GM10248 (cell line): ENCODE measurements at places on chromosomes 7 and 10.

DNA sequence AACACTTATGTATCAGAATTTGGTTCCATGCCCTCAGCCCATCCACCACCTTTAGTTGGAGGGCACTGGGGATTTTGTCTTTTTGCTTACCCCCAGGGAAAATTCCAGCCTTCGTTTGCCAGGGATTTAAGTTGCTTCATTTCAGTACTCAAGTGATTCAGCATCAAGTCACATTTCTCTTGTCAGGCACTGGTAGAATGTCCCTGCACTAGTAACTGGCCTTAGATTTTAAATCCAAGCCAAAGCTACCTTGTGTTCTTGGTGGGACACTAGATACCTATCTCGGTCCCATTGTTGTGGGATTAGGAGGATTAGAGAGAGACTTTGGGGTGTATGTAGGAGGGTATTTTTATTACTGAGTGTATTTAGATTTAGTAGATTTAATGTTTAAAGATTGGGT lies 613.1 kb downstream of the SUGCT start:
- DNase-seq: no peak

DNA sequence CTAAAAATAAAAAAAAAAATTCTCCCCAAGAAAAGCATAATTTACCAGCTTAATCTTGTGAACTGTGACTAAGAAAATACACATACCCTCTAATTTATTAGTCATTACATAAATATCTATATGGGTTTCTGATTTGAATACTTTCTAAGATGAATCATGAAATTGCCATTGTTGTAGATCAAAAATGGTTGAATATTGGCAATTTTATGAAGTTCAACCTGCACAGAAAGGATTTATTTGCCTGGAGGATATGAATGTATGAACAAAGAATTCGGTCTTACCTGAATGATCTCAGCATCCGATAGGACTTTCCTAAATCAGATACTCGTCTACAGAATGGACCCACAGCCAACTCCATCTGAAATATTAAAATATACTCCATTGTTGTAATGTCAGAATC lies 61.5 kb downstream of the HBP1 start:
- DNase-seq: no peak

DNA sequence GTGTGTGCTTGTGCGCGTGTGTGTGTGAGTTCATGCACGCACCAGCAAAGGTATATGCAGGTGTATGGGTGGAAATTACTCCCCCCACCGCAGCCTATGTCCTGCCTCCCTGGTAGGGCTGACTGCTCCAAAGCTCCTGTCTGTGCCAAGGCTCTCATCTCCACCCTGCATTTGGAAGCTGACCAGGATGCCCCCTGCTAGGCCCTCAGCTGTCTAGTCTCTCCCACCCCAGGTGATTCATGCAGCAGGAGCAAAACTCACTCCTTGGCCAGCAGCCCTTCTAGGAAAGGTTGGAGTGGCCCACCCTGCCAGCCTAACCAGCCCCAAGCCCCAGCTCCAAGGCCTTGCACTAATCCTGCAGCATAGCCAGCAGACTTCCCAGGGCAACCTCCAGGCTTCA lies 148.4 kb downstream of the GRID1 start:
- no peak for DNase-seq

GRCh38 chr7:73779517-73779916 lies 9.4 kb upstream of the CLDN3 start:
- no peak for DNase-seq

DNA sequence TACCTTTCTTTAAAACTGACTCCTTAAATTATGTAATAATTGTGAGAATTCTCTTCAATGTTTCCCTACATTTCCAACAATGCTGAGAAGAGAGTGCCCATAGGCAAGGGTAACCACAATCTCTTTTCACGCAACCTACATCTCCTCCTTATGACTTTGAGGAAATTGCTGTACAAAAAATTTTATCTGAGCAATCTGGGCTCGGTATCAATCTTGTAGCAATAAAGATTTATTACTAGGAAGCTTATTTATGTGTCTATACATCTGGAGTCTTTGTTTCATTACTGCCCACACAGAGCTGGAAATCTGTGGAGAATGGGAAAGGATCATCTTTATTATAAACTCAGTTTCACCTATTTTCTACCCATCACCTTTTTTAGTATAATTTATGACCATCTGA lies 913.8 kb upstream of the SORCS1 start:
- DNase-seq: no peak

GRCh38 chr7:36734731-36735130 lies 10.4 kb upstream of the AOAH start:
- DNase-seq: no peak

DNA sequence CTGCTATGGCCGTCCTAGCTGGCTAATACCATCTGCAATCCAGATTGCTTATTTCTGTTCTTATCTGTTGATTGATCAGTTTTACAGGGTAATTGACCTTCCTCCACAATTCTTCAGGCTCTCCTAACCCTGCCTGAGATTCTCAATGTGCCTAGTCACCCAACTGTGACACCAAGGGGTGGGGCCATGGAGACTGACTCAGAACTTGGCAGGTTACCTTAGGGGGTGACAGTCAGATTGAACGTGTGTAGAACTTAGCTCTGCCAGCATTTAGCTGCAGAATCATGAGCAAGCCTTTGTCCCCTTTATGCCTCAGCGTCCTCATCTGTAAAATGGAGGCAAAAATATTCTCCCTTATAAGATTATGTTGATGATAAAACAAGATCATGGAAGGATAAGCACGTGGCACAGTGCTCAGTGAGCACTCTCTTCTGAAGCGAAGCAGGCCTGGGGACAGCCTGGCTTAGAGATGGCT lies 19.1 kb upstream of the LEP start:
- DNase-seq: no peak

- DNase-seq: no peak
Observed at GRCh38 chr10:48776528-48776927, 91.9 kb downstream of the WDFY4 start.

GRCh38 chr10:5719546-5719945 lies 34.9 kb downstream of the TASOR2 start:
- no peak for DNase-seq

- DNase-seq: no peak
Observed at GRCh38 chr7:123958186-123958703, 33.2 kb downstream of the SPAM1 start.

GRCh38 chr10:98309366-98310355 lies 41.7 kb upstream of the LOXL4 start:
- DNase-seq: peak; percentile 66

- no peak for DNase-seq
Observed at GRCh38 chr7:53920011-53920410, 622.2 kb upstream of the VSTM2A start.

DNA sequence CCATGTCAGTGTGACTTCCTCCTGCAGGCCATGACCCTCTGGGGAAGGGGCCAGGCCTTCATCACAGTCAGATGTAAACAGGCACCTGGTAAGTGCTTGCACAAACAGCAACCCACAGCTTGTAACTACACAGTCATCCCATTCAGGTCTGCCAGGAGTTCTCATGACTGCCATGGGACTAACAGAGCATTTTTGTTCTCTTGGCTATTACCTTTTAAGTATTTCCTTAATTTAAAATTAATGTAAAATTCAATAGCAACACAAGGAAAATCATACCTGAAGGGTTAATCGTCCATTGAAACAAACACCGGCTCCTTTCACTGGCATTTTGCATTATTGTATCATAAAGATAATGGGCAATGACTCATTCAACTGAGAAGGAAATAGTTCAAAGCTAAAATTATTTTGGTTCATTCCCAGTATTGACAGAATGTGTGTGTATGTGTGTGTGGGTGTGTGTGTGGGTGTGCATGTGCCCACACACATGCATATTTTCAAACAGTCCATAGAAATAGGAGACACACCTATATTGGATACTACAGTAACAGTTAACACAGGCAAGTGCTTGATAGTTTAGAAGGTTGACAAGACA lies 307.9 kb downstream of the WDR11 start:
- no peak for DNase-seq

DNA sequence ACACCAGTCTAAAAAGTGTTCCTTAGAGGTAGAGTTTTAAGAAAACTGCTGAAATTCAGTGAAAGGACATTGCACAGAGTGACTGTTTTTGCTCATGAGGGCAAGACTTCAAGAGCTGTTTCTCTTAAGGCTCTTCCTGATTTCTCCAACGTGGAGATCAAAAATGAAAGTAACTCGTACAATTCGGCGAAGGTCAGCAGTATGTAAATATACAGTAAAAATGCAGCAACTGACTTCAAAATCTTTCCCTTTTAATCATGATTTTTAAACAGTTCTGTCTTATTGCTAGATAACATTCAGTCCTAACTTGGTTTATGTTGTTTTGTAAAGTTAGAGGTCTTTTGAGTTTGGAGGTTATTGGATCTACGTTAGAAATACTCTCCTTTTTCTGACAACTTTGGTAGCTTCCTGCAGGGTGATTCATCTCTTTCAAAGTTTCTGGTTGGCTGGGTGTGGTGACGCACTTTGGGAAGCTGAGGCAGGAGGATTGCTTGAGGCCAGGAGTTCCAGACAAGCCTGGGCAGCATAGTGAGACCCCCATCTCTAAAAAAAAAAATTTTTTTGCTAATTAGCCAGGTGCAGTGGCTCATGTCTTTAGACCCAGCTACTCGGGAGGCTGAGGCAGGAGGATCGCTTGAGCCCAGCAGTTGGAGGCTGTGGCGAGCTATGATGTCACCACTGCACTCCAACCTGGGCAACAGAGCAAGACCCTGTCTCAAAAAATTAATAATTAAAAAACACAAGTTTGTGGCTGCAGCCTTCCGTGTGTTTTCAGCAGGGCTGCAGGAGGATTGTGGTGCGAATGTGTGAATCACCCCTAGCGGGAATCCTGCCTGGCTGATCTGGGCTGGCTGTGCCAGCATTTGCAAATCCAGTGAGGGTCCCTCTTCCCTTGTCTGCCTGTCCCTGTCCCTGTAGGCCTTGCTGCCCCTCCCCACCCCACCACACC lies 29.2 kb upstream of the AP5Z1 start:
- DNase-seq: no peak

GRCh38 chr7:103773726-103774125 lies 215.7 kb downstream of the RELN start:
- no peak for DNase-seq

DNA sequence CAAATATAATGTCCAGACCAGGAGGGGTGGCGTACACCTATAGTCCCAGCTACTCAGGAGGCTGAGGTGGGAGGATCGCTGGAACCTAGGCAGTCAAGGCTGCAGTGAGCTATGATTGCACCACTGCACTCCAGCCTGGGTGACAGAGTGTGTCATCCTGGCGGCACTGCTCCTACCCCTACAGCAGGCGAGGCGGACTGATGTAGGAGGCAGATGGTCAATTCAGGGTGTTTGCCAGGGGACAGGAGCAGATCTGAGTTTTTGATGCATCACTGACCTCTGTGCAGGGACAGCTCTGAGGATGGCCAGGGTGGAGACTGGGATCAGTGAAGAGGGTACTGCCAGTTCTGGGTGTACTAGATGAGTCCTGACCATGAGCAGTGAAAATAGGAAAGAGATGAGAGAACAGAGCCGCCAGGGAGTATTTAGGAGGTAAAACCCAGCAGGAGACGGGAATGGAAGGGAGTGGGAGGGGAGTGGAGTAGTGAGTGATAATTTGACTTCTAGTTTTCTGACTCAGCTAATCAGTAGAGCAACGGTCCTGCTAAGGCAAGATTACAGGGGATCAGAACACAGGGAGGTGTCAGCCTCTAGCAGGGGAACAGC lies 75.3 kb downstream of the HIP1 start:
- no peak for DNase-seq

GRCh38 chr7:153590571-153590970 lies 461.6 kb upstream of the DPP6 start:
- DNase-seq: no peak

DNA sequence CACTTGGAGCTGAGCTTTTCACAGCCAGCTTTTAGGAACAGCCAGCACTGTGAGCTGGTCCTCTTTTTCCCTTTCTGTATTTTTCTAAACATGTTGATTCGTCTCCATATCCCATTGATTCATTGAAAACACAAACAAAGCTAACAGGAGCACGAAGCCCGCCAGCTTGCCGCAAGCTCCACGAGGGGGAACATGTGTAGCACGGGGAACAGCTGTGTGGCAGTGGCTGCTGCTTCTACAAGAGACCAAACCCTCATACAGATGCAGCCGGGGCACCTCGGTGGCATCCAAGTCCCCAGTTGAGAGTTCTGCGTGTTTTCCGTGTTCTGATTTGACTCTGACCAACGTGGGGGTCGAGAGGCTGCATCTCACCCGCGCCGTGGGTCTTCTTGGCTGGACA lies 80.8 kb upstream of the SH2B2 start:
- no peak for DNase-seq

DNA sequence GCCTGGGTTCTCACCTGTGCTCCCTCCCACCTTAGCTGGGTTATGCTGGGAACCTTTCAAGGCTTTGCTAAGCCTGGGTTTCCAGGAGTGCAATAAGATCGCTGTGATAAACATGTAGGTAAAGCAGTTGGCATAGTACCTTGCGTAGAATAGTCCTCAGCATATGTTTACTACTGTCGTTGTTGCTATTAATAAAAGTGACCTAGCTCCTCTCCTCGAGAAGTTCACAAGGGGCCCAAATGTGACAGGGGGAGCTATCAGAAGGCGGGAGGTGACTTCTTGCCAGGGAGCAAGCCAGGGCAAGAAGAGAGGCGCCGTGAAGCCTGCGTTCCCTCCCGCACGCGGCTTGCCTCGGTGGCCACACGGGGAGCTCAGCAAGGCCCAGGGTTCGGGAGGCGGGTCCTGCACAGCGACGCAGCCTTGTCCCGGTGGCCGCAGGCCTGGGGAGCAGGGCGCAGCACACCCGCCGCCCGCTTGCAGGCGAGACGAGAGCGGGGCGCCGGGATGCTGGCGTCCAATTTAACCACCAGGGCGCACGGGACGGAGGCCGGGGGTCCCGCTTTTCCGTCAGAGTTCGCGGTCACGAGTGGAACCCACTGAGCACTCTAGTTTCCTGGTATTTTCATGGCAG lies 106.2 kb downstream of the SNX10 start:
- DNase-seq: peak; percentile 40

DNA sequence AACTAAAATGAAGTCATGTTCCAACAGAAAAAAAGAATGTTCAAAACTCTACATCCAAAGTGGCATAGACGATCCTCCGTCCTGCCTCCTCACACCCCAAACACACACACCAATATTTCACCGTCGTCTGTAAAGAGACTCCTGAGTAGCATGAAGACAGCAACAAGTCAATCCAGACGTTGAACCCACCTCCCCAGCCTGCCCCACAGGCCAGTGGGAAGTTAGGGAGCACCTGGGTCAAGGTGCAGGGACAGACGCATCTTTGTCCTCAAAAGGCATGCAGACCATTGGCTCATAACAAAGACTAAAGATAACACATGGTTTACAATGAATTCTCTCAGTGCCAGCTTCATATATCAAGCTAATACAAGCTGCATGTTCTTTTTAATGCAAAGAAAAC lies 396.5 kb downstream of the TCERG1L start:
- DNase-seq: no peak

- no peak for DNase-seq
Observed at GRCh38 chr7:8386926-8387550, 46.4 kb upstream of the NXPH1 start.
